ENCODE measurements at places on chromosomes 2 and 18. TPM values are rescaled to one million over a fixed set of nuclear protein-coding genes. Genes with fewer than 3 reads are reported as not detected.

Gene GPR155
- 2.1 TPM for total RNA-seq

Gene SLC23A3
- 1.6 TPM for total RNA-seq

Gene LIMS4
- 12.4 TPM for total RNA-seq

Gene NT5DC4
- not detected for total RNA-seq

Gene TEKT4
- total RNA-seq, result not detected
